ENCODE measurements at places on chromosomes 3 and 15. TPM values are rescaled to one million over a fixed set of nuclear protein-coding genes. Genes with fewer than 3 reads are reported as not detected.
A peak's percentile ranks its signal among the peaks of the same experiment; 100 is the strongest.

RBMS3 gene
- total RNA-seq = 25.3 TPM

FBXO40 gene
- 245 TPM for total RNA-seq

B2M gene
- 1,128 TPM for total RNA-seq

MYLK gene
- 11.1 TPM for total RNA-seq

HRG gene
- not detected for total RNA-seq

VPS33B gene
- 4.8 TPM for total RNA-seq

GRCh38 chr3:197828-198491, 1.4 kb downstream of the CHL1 start:
- no peaks in the 10 kb centered on the region for H3K36me3 ChIP-seq
- peak; percentile 13 for DNase-seq
- H3K27me3 ChIP-seq = peaks cover 51% of the 10 kb centered on the region
- H3K27ac ChIP-seq = peak overlapping the region; percentile 59
- peak overlapping the region; percentile 74 for H3K4me3 ChIP-seq
- peaks cover 22% of the 10 kb centered on the region for H3K4me1 ChIP-seq

DNA sequence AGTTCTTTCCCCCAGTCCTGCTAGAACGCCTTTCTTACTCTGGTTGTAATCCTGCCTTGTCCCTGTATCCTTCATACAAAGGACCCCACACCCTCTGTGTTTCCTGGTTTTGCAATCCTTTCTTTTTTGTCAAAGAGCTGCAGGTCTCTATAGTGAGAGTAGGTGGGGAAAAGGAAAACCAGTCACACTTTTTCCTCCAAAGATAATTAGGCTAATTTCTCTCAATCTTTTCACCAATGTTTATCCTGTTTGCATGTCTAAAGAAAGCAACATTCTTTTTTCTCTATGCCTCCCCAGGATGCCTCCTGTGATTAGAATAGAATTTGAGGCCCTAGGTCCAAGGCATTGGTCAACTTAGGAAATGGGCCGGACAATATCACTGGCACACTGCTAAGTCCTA, 25.4 kb downstream of the SEMA6D start:
- no peaks in the 10 kb centered on the region for H3K36me3 ChIP-seq
- peaks cover 75% of the 10 kb centered on the region for H3K4me1 ChIP-seq
- peak overlapping the region; percentile 68 for H3K27ac ChIP-seq
- H3K4me3 ChIP-seq = no peak overlapping the region
- H3K27me3 ChIP-seq = no peaks in the 10 kb centered on the region

DNA sequence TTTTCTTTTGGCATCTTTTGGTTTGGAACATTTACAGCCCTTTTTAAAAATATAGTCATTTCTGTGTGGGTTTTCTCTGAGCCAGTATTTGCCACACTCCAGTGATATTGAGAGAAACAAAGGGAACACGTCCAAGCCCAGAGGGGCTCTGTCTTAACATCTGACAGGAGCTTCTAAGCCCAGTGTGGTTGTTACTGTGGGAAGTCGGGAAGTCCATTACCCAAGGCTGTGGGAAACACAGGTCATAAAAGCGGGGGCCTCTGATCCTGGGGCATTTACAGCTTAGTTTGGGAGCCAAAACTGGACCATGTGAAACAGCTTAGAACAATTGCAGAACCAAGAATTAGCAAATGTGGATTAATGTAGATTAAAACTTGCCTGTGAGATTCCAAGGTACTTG, 123.0 kb downstream of the PTPRG start:
- no peaks in the 10 kb centered on the region for H3K27me3 ChIP-seq
- no peak for DNase-seq
- H3K36me3 ChIP-seq = no peaks in the 10 kb centered on the region

DNA sequence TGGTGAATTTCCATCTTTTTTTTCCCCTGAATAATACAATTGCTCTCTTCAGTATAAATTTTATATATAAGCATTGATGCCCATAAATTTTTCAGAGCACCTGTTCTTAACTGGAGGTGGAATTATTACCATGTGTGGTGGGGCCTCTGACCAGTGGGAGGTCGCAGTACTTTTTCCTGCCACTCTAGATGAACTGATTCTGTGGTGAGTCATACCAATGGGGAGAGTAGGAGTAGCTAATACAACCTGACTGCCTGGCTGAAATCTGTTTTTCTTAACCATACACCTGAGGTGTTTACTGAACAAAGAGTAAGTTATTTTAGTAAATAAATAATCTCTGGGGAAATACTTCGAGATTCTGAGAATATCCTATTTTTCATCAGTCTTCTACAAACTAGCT, 67.2 kb downstream of the UNC13C start:
- H3K4me3 ChIP-seq = no peak overlapping the region
- no peak overlapping the region for H3K27ac ChIP-seq
- DNase-seq = no peak
- H3K27me3 ChIP-seq = no peaks in the 10 kb centered on the region
- H3K4me1 ChIP-seq = no peaks in the 10 kb centered on the region

DNA sequence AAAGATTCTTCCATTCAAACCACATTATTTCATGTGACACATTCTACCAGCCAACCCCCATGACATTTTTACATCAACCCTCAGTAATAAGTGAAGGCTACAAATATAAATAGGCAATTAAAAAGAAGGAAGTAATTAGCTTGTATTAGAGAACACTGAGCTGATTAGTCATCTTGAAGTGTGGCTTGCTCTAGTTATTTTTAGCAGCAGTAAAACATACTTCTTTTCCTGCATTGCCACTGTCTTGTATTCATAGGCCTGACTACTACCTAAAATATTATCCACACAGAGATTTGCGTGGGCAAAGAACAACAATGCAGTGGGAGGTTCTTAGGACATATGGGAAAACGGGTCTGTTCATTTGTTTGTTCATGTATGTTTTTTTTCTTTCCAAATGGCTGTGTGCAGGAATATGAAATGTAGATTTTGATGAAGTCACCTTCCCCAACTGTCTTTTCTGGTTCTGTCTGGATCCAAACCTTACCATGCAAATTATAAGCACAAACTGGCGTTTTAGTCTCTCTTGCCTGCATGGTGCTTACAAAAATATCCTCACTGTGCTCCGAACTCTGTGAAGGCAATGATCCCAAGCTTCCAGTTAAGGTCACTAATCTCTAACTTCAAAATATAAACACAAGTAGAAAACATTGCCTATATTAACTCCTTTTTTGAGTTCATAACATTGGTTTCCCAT, 31.5 kb upstream of the TM4SF4 start:
- no peaks in the 10 kb centered on the region for H3K27me3 ChIP-seq
- no peak for DNase-seq
- no peak overlapping the region for H3K27ac ChIP-seq
- no peaks in the 10 kb centered on the region for H3K36me3 ChIP-seq

DNA sequence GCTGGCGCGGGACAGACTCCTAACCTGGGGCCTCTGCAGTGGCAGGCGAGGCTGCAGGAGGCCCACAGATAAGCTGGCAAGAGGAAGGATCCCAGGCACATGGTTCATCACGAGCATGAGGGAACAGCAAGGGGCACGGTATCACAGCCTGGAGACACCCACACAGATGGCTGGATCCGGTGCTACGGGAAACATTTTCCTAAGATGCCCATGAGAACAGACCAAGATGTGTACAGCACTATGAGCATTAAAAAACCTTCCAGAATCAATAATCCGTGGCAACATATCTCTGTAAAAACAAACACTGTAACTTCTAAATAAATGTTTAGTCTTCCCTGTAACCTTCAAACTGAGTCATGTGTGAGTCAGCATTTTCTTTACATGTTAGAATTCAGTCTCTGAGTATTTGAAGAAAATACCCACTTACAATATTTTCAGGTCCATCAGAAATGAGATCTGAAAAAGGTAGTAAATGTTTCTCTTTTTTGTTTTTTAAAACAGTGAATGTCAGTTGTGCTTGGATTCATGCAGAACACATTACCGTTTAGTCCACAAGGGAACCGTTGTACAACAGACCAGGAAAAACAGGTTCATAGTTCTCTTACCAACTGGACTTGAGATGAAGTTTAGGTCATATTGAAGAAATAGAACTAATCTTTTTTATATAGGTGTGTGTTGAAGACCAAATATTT, 75.9 kb downstream of the BOC start:
- H3K27me3 ChIP-seq = peaks cover 6% of the 10 kb centered on the region
- H3K4me1 ChIP-seq = no peaks in the 10 kb centered on the region
- H3K27ac ChIP-seq = no peak overlapping the region
- H3K4me3 ChIP-seq = no peak overlapping the region

- no peak for DNase-seq
- no peak overlapping the region for H3K27ac ChIP-seq
- H3K27me3 ChIP-seq = no peaks in the 10 kb centered on the region
- peaks cover 5% of the 10 kb centered on the region for H3K36me3 ChIP-seq
- peaks cover 31% of the 10 kb centered on the region for H3K4me1 ChIP-seq
Observed at GRCh38 chr3:49926117-49926728, 3.4 kb downstream of the MON1A start.

GRCh38 chr3:149781211-149781610, 11.1 kb downstream of the ANKUB1 start:
- H3K27ac ChIP-seq = peak overlapping the region; percentile 24
- DNase-seq = no peak
- H3K4me3 ChIP-seq = no peak overlapping the region
- peaks cover 5% of the 10 kb centered on the region for H3K4me1 ChIP-seq
- no peaks in the 10 kb centered on the region for H3K36me3 ChIP-seq
- no peaks in the 10 kb centered on the region for H3K27me3 ChIP-seq

DNA sequence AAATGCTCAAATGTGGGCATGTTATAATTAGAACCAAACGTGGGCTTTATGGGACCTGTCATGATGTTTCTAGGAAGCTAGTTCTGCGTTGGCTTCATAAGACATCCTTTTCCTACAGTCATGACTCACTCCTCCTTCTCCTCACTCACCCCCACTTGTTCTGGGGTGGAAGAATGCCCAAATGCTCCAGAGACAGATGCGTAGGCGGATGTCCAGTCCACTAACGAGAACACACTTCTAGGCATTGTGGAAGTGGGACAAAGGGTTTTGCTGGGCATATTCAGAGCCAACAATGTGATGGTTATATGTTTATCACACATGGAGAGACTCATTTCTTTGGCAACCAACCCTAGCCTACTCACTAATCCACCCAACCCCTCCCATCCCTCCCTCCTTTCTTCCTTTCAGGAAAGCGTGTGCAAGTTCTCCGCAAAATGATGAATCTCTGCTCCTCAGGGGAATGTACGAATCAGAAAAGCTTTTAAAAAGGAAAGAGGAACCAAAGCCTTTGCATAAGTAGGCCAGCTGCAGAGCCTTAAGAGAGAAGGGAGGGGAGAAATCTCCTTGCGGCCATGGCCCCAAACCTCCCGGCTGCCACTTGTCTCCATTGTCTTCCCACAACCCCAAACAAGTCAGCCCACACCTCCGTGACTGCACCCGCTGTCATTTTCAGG, 123.0 kb upstream of the SPRED1 start:
- H3K4me3 ChIP-seq = peak overlapping the region; percentile 48
- H3K36me3 ChIP-seq = no peaks in the 10 kb centered on the region
- H3K4me1 ChIP-seq = peaks cover 31% of the 10 kb centered on the region
- peak; percentile 53 for DNase-seq
- H3K27me3 ChIP-seq = no peaks in the 10 kb centered on the region
- H3K27ac ChIP-seq = peak overlapping the region; percentile 89

- H3K4me3 ChIP-seq = no peak overlapping the region
- H3K36me3 ChIP-seq = no peaks in the 10 kb centered on the region
- no peak for DNase-seq
- H3K27ac ChIP-seq = no peak overlapping the region
- H3K27me3 ChIP-seq = peaks cover 81% of the 10 kb centered on the region
- no peaks in the 10 kb centered on the region for H3K4me1 ChIP-seq
Observed at GRCh38 chr3:64438066-64438465, 212.8 kb upstream of the PRICKLE2 start.

DNA sequence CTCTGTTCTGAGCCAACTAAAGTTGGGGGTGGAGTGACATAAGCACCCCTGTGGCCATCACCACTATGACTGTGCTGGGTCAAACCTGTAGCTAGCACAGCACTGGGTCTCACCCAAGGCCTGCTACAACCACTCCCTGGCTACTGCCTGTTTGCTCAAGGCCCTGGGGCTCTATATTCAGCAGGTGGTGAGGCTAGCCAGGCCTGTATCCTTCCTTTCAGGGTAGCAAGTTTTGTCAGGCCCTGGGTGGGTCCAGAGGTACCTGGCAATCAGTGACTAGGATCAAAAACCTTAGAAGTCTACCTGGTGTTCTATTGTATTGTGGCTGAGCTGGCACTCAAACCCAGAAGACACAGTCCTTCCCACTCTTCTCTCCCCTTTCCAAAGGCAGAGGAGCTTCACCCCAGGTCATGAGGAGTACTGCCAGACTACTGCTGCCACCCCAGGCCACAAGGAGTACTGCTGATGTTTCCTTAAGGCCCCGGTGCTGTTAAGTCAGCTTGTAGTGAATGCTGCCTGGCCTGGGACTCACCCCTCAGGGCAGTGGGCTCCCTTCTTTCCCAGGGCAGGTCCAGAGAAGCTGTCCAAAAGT, 170.8 kb downstream of the IGSF11 start:
- H3K4me3 ChIP-seq = no peak overlapping the region
- no peak overlapping the region for H3K27ac ChIP-seq
- H3K4me1 ChIP-seq = no peaks in the 10 kb centered on the region
- no peak for DNase-seq

- H3K4me3 ChIP-seq = no peak overlapping the region
- H3K27ac ChIP-seq = no peak overlapping the region
- H3K4me1 ChIP-seq = peaks cover 13% of the 10 kb centered on the region
- peaks cover 83% of the 10 kb centered on the region for H3K36me3 ChIP-seq
Observed at GRCh38 chr15:65176056-65176455, 9.1 kb downstream of the CLPX start.

DNA sequence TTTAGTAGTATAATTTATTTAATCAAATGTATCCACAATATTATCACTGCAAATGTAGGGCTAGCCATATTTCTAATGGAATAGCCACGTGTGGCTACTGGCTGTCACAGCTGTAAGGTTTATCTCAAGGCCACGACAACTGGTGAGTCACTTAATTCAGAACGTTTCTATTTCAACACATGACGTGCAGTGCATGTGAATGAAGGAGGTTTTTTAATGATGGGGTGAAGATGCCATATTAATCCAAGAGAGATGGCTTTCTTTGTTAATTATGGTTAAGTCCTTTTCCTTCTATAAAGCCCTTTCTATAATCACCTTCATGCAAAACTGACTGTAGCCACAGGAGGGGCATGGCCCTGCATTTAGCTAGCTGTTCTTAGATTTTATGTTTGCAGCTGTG, 212.0 kb downstream of the FEZF2 start:
- H3K4me3 ChIP-seq = no peak overlapping the region
- no peaks in the 10 kb centered on the region for H3K27me3 ChIP-seq
- peak overlapping the region; percentile 97 for H3K27ac ChIP-seq
- H3K36me3 ChIP-seq = no peaks in the 10 kb centered on the region
- H3K4me1 ChIP-seq = peaks cover 84% of the 10 kb centered on the region

DNA sequence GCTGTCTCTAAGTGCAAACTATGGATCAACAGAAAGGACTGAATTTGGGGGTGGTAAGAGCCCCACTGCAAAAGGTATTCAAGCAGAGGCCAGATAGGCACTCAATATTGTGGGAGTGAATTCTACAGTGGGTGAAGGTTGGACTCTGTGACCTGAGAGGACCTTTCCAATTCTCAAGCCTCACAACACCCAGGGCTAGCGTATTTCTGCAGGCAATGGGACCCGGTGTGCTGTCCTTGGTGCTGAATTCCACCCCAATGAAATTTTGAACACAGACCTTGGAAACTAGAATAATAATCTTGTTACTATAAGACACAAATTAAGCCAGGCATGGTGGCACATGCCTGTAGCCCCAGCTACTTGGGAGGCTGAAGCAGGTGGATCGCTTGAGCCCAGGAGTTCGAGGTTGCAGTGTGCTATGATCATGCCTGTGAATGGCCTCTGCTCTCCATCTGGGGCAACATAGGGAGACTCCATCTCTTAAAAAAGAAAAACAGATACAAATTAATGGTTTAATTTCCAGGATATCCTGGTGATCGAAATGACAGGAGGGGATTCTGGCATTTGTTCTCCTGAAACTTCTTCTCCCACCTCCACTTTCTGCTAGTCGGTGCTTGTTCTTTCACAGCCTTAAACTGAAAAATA, 135.4 kb downstream of the RAB11A start:
- no peaks in the 10 kb centered on the region for H3K4me1 ChIP-seq
- no peak overlapping the region for H3K27ac ChIP-seq
- H3K4me3 ChIP-seq = no peak overlapping the region
- peaks cover 73% of the 10 kb centered on the region for H3K27me3 ChIP-seq
- no peaks in the 10 kb centered on the region for H3K36me3 ChIP-seq
